Right cardiac atrium (tissue), 5 donors: ENCODE measurements at places on chromosomes 5 and 9. TPM values are rescaled to one million over a fixed set of nuclear protein-coding genes. Genes with fewer than 3 reads are reported as not detected.

- DNase-seq: no peak
Observed at GRCh38 chr5:13027874-13028273, 916.6 kb downstream of the DNAH5 start.

DNA sequence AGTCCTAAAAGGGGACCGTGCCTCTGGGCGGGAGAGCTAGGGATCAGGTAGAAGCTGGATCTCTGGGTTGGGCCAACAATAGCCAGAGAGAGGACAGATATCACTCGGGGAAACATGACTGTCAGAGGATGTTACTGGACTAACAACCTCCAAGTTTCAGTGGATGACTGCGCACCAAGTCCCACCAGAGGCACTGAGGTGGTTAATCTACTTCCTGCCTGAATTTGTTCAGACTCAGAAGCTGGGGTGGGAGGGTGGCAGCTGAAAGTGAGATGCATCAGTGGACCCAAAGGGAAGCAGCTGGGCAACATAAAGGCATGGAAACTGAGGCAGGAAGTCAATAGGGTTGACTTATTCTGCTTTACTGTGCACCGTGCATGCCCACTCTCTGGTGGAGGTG lies 130.1 kb upstream of the SLC44A1 start:
- DNase-seq: no peak

Gene LYSMD3
- 19.5 TPM for total RNA-seq

Gene SH3PXD2B
- total RNA-seq: 5.1 TPM

Gene NKD2
- total RNA-seq: 2.5 TPM

DNA sequence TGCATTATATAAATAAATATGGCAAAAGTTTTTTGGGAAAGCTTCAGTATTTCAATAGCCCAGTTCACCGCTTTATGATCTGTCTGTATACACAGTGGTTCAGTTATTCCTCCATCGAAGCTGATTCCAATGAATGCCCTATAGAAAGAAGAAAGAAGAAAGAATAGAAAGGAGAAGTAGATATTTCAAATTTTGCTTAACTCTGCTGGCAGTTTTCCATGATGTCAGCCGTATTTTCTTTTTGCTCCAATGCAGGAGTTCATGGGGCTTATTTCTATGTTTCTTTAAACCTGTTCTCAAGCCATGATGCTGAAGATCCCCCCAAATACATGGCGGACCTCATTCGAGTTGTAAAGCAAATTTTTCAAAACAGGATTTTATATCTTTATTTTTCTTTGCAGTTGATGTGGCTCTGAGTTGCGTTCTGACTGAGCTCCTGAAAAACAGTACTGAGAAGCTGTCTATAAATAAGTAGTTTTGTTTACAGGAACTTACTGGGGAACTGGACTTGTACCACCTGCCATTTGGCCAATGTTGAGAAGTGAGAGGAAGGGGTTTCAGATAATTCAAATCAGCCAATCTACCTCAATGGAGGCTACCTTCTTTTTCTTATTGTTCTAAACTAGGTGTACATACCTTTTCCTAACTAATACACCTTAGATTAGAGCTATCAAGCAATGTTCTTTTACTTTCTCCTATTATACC lies 418.5 kb upstream of the MEF2C start:
- DNase-seq: no peak

GRCh38 chr5:178098685-178099084 lies 14.6 kb upstream of the N4BP3 start:
- no peak for DNase-seq

Gene RMI1
- total RNA-seq: 5.6 TPM

Gene PCDHGA5
- total RNA-seq: 4.7 TPM

Gene SERF1A
- total RNA-seq: 5.9 TPM

GRCh38 chr5:124972703-124973102 lies 226.3 kb upstream of the ZNF608 start:
- DNase-seq: no peak

Gene GARIN3
- not detected for total RNA-seq

DNA sequence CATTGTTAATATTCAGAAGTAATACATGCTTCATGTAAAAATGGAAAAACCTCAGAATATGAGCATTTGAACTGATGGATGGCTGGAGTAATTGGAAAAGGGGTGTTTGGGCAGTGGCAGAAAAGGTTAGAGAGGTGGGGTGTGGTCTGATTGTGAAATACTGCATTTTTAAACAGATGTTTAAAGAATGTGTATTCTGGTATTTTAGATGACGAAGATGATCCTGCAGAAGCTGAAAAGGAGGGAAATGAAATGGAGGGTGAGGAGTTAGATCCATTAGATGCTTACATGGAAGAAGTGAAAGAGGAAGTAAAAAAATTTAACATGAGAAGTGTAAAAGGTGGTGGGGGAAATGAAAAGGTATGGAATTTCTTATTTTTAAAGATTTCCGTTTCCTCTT lies 18.8 kb downstream of the DDX46 start:
- DNase-seq: no peak

DNA sequence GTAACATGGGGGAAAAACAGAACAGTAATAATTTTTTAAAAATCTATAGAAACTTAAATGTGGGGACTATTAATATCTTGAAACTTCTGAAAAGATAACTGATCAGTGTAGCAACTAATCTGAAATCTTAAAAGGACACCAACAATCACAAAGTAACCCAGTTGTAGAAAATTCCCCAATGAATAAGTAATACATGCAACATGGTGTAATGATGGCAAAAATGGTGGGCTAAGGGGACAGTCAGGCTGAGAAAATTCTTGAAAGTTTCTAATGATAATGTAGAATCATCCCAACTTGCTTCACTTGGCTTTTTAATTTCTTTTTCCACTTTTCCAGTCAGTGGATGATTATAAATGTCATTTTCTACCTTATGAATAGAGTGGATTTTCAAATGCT lies 5.4 kb downstream of the NFIL3 start:
- no peak for DNase-seq

DNA sequence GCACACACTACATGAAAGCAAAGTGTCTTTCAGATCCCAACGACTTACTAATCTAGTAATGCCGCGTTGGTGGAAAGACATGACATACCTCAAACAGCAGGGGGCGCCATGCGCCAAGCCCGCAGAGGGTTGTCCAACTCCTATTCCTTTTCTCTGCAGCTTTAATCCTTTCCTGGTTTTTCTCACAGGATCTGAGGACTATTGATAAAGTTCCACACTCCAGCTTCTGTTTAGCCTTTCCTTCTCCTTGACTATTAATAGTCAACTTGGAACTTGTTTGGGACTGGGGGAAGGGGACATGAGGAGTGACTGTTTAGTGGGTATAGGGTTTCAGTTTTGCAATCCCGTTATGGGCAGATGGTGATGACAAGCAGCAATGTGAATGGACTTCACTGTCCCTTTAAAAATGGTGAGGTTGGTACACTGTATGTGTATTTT lies 62.9 kb downstream of the OTULIN start:
- peak; percentile 88 for DNase-seq

Gene FOXD4L6
- not detected for total RNA-seq

- DNase-seq: no peak
Observed at GRCh38 chr5:103646698-103647614, 84.4 kb upstream of the NUDT12 start.

DNA sequence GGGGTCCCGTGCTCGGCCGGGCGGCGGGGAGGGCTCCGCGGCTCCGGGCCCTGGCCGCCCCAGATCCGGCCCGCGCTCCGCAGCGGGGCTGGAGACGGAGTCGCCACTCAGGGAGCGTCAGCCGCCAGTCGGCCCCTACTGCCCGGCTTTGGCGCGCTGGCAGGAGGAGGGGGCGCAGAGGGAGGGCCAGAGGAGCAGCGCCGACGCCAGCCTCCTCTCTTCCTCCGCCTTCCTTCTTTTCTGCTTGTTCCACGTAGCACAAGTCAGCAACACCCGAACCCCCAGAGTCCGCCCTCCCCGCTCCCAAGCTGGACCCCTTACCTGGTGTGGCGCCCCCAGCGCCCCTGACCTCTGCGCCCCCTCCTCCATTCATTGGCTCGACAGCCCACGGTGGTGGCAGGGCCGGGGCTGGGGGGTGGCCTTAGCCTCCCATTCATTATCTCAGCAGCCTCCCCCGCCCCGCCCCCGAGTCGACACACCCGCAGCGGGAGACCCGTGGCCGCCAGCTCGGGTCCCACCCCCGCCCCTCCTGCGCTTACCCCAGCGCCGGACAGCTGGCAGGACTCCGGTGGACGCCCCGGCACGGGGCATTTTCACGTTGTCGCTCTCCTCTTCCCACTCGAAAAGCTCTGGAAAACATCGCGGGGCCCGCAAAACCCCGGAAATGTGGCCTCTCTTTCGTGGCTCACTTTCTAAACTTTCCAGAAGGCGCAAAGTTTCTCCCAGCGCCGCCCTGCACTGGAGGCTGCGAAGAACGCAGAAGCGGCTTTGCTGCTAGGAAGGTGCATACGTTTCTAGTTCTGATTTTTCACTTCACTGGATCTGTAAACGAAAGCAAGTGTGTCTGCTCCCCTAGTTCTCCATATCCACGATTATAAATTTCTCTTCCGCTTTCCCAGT lies at the start of gene LPAR1:
Gene LPAR1 (minus strand): TSS at position 140 of the 900 bp plus-strand sequence. CDS start 66,353 bp downstream, outside the sequence.
- DNase-seq: peak; percentile 86

- no peak for DNase-seq
Observed at GRCh38 chr9:92561374-92562330, 25.9 kb upstream of the ECM2 start.

DNA sequence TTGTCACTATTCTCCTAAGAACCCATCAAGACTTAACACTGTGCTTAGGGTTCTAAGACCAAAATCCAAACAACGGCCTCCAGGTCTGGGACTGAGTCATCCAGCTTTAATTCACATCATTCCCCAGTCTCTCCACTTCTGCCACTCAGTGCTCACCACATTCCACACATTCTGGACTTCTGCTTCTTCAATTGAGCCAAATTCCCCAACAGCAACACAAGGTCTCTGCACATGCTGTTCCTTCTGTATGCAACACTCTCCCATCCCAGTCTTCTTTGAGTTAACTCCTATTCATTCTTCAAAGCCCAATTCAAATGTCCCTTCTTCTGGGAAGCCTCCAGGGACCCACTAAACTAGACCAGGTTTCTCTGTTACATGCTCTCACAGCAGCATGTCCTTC lies 97.8 kb downstream of the GPR21 start:
- no peak for DNase-seq

DNA sequence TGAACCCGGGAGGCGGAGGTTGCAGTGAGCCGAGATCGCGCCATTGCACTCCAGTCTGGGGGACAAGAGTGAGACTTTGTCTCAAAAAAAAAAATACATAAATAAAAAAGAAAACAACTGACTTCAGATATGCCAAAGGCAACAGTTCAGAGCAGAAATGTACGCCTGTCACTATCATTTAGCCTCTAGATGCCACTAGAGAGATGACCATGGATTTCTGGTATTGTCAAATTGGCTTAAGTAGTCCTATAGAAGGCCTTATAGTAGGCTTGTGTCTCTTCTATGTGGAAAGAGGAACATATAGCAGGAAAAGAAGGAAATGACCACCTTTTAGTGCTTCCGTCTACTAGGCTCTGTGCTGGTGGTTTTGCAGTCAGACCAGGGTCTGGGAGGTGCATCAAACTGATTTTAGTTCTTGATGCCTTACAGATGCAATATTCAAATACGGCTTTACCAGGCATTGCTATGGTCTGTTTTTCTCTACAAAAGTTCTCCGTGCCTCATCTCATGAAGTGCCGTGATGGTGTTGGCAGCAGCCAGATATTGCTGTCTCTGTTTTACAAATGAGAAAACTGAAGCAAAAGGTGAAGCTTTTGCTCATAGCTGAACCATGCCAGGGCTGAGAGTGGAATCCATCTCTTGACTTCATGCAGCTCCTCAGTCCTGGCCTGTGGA lies 17.2 kb downstream of the AGXT2 start:
- no peak for DNase-seq
